ENCODE measurements at places on chromosomes 12 and 14.

- DNase-seq, result no peak
These were observed 7.4 kb downstream of the TESPA1 start for GRCh38 chr12:54977155-54977554.

- no peak for DNase-seq
These were observed 326.5 kb upstream of the TBX3 start for GRCh38 chr12:115010324-115010995.

- DNase-seq, result no peak
These were observed 20.3 kb downstream of the OR4K2 start for GRCh38 chr14:19895282-19895681.

- no peak for DNase-seq
These were observed 365.7 kb downstream of the LRIG3 start for GRCh38 chr12:58554522-58555157.

Measured in esophagus squamous epithelium (tissue), 5 donors.